ENCODE measurements at places on chromosomes 12 and 14. TPM values are rescaled to one million over a fixed set of nuclear protein-coding genes. Genes with fewer than 3 reads are reported as not detected.

The SPX gene
- 3.3 TPM for total RNA-seq

The MMP19 gene
- 0.89 TPM for total RNA-seq

- no peak overlapping the region for H3K27ac ChIP-seq
- H3K36me3 ChIP-seq: peaks cover 40% of the 10 kb centered on the region
- no peaks in the 10 kb centered on the region for H3K4me1 ChIP-seq
- DNase-seq: no peak
These were observed 12.1 kb downstream of the PYGL start for GRCh38 chr14:50932156-50932555.

DNA sequence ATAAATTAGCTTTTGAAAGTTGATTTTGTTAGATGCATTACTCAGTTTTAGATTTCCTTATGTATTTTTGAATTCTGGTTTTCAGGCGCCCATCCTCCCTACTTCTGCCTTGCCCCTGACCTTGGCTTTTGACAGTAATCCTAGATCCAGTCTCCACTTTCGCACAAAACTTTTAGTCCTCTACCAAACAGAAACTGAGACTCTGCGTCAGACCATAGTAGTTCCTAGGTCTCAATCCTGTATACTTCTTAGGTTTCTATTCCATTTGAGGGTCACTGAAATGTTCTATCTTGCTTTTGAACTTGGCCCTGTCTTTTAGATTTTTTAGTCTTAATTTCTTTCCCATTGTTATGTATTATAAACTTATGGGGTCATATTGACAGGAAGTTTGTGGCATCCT, 307.9 kb upstream of the GARIN6 start:
- no peak overlapping the region for H3K27ac ChIP-seq
- no peaks in the 10 kb centered on the region for H3K36me3 ChIP-seq
- no peak for DNase-seq
- H3K4me1 ChIP-seq: no peaks in the 10 kb centered on the region
- no peak overlapping the region for H3K4me3 ChIP-seq

The HAL gene
- 0.14 TPM for total RNA-seq

DNA sequence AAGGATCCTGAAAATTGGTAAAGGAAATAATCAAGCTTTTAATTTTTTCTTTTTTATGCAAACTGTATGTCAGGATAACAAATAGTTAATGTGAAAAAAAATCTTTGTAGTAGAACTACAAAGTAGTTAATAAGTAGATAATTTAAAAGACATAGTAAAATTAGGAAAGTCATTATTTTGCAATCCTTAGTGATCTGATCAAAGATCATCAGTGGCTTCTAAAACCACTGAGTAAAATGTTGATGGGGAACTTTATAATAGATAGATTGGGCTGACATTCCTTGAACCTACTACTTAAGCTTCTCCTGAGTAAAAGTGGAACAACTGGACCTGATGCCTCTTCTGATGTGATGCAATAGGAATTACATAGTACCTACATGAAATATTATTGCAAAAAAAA, 119.0 kb upstream of the TMTC2 start:
- no peak overlapping the region for H3K27ac ChIP-seq
- DNase-seq: no peak
- no peaks in the 10 kb centered on the region for H3K36me3 ChIP-seq
- no peak overlapping the region for H3K4me3 ChIP-seq
- H3K27me3 ChIP-seq: no peaks in the 10 kb centered on the region
- H3K4me1 ChIP-seq: no peaks in the 10 kb centered on the region

DNA sequence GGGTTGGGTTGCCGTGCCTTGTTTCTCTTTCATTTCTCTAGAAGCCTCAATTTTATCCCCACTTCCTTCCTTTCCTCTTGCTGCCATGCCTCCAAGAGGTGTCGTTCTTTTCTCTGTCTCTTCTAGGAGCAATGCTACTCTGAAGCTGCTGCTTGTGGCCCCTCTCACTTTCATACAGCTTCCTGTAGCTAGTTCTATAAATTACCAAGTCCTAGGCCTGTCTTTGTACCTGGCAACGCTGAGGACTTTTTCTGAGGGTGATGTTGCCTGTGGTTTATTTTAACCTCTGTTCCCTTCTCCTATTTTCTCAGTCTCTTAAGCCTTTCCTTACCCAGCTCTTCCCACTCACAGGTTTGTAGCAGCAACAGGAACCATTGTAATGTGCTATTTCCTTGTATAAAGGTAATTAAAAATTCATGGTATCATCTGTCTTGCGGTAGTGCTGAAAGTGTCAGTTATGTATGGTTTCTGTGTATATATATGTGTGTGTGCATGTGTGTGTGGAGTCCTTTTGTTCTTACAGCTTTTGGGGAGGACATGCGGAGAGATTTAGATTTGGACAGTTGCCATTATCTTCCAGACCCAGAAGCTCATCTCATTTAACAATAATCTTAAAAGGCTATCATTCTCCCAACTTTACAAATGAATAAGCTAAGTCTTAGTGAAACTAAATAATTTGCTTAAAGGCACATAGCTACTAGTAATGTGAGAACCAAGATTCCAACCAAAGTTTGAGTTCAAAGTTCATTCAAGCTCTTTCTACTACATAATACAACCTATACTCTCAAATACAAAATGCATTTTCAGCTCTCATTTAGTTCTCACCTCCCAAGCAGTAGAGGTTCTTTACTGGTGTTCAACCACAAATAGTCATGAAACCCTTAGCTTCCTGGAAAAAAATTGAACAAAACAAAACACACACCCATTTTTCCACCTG, 43.8 kb downstream of the DDHD1 start:
- no peaks in the 10 kb centered on the region for H3K27me3 ChIP-seq
- no peaks in the 10 kb centered on the region for H3K4me1 ChIP-seq
- no peaks in the 10 kb centered on the region for H3K36me3 ChIP-seq
- H3K4me3 ChIP-seq: no peak overlapping the region
- no peak overlapping the region for H3K27ac ChIP-seq

The PLEKHG3 gene
- 11.7 TPM for total RNA-seq

The ANO2 gene
- 0.39 TPM for total RNA-seq

The CLEC9A gene
- not detected for total RNA-seq

The PPP4R3A gene
- 51.9 TPM for total RNA-seq

- DNase-seq: no peak
- no peaks in the 10 kb centered on the region for H3K27me3 ChIP-seq
- no peaks in the 10 kb centered on the region for H3K4me1 ChIP-seq
- H3K4me3 ChIP-seq: no peak overlapping the region
These were observed 31.1 kb downstream of the BAZ2A start for GRCh38 chr12:56599041-56599440.

- DNase-seq: no peak
- no peaks in the 10 kb centered on the region for H3K4me1 ChIP-seq
- no peak overlapping the region for H3K4me3 ChIP-seq
- H3K27me3 ChIP-seq: no peaks in the 10 kb centered on the region
These were observed 40.0 kb downstream of the GPR65 start for GRCh38 chr14:88044776-88045446.

The TPH2 gene
- not detected for total RNA-seq

DNA sequence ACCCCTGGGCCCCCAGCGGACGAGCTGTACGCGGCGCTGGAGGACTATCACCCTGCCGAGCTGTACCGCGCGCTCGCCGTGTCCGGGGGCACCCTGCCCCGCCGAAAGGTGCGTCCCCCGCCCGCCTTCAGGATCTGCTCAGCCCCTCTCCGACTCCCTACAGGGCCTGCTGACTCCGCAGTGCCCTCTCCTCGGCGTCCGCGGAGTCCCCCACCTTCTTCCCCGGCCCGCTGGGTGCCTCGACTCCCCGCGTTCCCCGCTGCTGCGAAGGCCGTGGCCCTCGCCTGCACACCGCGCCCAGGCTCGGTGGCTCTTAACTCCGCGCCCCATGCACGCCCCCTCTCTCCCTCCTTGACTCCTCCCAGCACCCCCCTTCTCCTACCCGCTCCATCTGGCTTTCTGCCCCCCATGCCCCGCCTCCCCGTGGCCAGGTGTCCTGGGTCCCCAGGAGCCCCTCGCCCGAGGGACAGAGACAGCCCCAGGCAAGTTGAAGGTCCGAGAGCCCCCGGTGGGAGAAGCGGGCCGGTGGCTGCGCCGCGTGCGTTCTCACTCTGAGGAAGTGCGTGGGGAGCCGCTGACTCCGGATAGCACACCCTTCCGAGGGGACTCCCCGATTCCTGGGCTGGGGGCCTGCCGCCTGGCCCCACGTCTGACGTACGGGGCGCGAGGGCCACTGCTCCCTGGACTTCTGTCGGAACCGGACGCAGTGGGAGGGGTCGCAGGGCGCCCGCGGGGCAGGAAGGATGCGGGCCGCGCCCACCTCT, 594 bp downstream of the TAMALIN start:
- peaks cover 13% of the 10 kb centered on the region for H3K27me3 ChIP-seq
- H3K27ac ChIP-seq: peak overlapping the region; percentile 88

GRCh38 chr12:75883241-75883640, 148.3 kb downstream of the PHLDA1 start:
- H3K27ac ChIP-seq: no peak overlapping the region
- no peak for DNase-seq
- no peaks in the 10 kb centered on the region for H3K27me3 ChIP-seq
- peaks cover 9% of the 10 kb centered on the region for H3K4me1 ChIP-seq
- H3K36me3 ChIP-seq: no peaks in the 10 kb centered on the region

- DNase-seq: no peak
- H3K27me3 ChIP-seq: no peaks in the 10 kb centered on the region
- H3K36me3 ChIP-seq: no peaks in the 10 kb centered on the region
These were observed 6.0 kb downstream of the DMAC2L start for GRCh38 chr14:50318031-50318626.

GRCh38 chr14:27184427-27184826, 586.6 kb upstream of the NOVA1 start:
- DNase-seq: no peak
- H3K4me3 ChIP-seq: no peak overlapping the region
- no peaks in the 10 kb centered on the region for H3K36me3 ChIP-seq
- H3K27ac ChIP-seq: no peak overlapping the region
- no peaks in the 10 kb centered on the region for H3K4me1 ChIP-seq
- H3K27me3 ChIP-seq: no peaks in the 10 kb centered on the region

The TSHR gene
- 0.06 TPM for total RNA-seq

The BTBD6 gene
- 25.5 TPM for total RNA-seq

DNA sequence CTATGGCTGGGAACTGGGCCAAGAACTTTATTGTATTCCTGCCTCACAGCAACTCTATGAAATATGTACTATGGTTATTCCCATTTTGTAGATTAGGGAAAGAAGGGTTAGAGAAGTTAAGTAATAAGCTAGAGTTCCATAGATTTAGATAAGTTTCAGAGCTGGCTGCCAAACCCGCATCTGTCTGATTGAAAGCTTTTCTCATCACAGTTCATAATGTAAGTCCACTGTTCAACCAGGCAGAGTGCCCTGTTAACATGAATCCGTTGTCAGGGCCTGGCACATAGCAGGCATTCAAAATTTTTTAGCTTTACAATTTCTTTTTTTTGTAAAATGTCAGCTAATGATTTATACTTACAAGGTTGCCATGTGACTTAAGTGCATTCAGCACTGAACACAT, 467.3 kb downstream of the NRXN3 start:
- H3K27ac ChIP-seq: no peak overlapping the region
- no peak for DNase-seq
- H3K4me3 ChIP-seq: no peak overlapping the region
- no peaks in the 10 kb centered on the region for H3K27me3 ChIP-seq

- DNase-seq: no peak
- no peaks in the 10 kb centered on the region for H3K4me1 ChIP-seq
- H3K27me3 ChIP-seq: no peaks in the 10 kb centered on the region
- H3K4me3 ChIP-seq: no peak overlapping the region
- no peak overlapping the region for H3K27ac ChIP-seq
These were observed 71.8 kb upstream of the BCAT1 start for GRCh38 chr12:25020621-25021243.

The ACOT6 gene
- total RNA-seq: not detected

The MSRB3 gene
- total RNA-seq: 17.0 TPM

- no peak overlapping the region for H3K27ac ChIP-seq
- DNase-seq: no peak
- no peak overlapping the region for H3K4me3 ChIP-seq
- no peaks in the 10 kb centered on the region for H3K27me3 ChIP-seq
- no peaks in the 10 kb centered on the region for H3K4me1 ChIP-seq
These were observed 31.3 kb upstream of the SLC10A1 start for GRCh38 chr14:69828354-69828753.

- H3K27ac ChIP-seq: no peak overlapping the region
- no peaks in the 10 kb centered on the region for H3K36me3 ChIP-seq
- no peaks in the 10 kb centered on the region for H3K27me3 ChIP-seq
- H3K4me1 ChIP-seq: no peaks in the 10 kb centered on the region
- no peak for DNase-seq
These were observed 435.0 kb upstream of the STXBP6 start for GRCh38 chr14:25484906-25485305.

The SLC10A1 gene
- total RNA-seq: not detected

- H3K27ac ChIP-seq: peak overlapping the region; percentile 93
- H3K4me1 ChIP-seq: peaks cover 49% of the 10 kb centered on the region
- H3K36me3 ChIP-seq: no peaks in the 10 kb centered on the region
These were observed 745 bp downstream of the CAND1 start for GRCh38 chr12:67269633-67270573.

DNA sequence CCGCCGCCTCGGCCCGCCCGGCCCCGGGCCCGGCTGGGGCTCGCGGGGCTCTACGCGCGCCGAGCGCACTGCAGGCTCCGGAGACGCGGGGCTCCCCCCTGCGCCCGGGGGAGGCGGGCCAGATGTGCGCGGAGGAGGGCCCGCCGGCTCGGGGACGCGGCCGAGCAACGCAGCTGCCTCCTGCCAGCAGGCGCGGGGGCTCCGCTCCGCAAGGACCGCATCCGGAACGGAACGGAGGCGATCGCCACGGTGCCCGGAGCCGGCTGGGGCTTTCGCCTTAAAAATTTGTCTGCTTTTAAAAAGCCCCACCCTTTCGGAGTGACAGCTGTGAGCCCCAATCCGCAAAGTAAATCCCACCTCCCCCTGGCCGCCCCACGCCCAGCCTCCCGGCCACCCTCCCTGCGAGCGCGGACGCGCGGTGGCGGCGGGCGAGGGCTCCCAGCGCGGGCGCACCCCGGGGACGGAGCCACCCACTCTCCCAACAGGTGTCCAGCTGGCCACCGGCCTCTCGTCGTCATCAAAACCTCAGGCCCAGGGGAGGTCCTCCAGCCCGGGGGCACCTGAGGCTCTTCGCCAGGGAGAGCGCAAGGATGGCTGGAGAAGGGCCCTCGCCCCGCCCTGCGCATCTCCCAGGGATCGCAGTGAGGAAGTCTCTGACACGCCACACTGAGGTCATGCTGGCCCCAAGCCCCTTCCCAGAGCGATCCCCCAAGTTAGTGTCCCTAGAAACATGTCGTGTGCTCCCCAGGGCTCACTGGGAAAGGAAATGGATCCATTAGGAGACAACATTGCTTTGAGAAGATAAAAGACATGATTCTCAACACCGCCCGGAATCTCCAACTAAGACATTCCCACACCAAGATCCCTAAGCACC, at the start of gene TMEM132D:
Gene TMEM132D (minus strand): TSS at position 70 of the 874 bp plus-strand sequence.
- no peak within 1 kb of the TSS for H3K4me3 ChIP-seq
- H3K27me3 ChIP-seq: peaks cover 27% of the 10 kb centered on the region
- no peak within 1 kb of the TSS for H3K27ac ChIP-seq
- no peaks in the 10 kb centered on the region for H3K36me3 ChIP-seq
- H3K4me1 ChIP-seq: no peaks in the 10 kb centered on the region

GRCh38 chr12:87667378-87667777, 361.8 kb downstream of the C12orf50 start:
- no peak overlapping the region for H3K4me3 ChIP-seq
- no peak overlapping the region for H3K27ac ChIP-seq
- no peak for DNase-seq
- no peaks in the 10 kb centered on the region for H3K4me1 ChIP-seq

- H3K4me1 ChIP-seq: no peaks in the 10 kb centered on the region
- H3K27ac ChIP-seq: no peak overlapping the region
- no peaks in the 10 kb centered on the region for H3K27me3 ChIP-seq
- no peak for DNase-seq
- no peak overlapping the region for H3K4me3 ChIP-seq
- no peaks in the 10 kb centered on the region for H3K36me3 ChIP-seq
These were observed 39.9 kb downstream of the TMTC1 start for GRCh38 chr12:29743801-29744200.

The JPH4 gene
- 6.3 TPM for total RNA-seq

All from adrenal gland (tissue), 19 donors.